RPMI7951 (cell line): ENCODE measurements at places on chromosomes 12 and 14. TPM values are rescaled to one million over a fixed set of nuclear protein-coding genes. Genes with fewer than 3 reads are reported as not detected.

Gene CCDC197
- not detected in 2 replicates for total RNA-seq

Gene GYS2
- total RNA-seq: not detected in 2 replicates

Gene SLC17A8
- total RNA-seq: not detected in 2 replicates

Gene DENND5B
- total RNA-seq: 9.3 and 13.5 TPM in 2 replicates

Gene AKAP6
- 1.6 and 3.0 TPM in 2 replicates for total RNA-seq
